ENCODE measurements at places on chromosomes 4 and X.

DNA sequence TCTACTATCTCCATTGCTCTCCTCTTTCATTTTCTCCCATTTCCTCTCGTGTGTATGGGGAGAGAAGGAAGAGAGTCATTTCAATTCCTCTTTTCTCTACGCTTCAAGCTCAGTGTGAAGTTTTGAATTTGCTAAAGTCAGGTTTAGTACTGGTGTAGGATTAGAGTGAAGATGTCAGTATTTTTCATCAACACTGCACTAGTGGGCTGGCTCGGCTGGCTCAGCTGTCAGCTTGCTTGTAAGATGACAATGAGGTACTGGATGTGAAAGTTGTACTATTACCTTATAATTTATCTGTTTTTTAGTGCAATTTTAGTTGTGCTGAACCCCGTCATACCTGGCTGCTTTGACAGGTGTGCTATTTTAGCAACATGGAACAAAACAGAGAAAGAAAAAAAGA, 2.1 kb upstream of the SH2D1A start:
- DNase-seq = no peak

DNA sequence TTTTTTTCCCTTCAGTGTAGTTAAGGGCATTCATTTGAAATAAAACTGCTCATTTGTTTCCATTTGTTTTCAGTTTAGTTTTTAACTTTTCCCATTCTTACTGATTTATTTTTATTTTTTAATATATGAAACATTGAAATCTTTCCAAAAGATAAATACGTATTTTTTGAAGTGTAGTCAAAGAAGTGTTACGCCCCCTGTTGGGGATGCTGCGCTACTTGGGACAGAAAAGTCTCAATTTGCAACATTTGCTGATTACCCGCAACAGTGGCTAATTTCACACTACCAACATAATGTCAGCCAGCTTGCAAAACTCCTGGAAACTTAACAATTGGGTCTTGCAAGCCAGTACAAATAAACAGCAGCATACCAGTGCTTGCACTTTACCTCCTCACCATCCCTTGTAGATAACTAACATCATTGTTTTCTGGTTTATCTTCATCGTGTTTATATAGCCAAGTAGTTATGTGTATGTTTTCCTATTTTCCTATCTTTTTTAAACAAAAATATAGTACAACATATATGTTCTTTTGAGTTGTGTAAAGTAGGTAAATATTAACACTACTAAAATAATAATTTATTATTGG, 158.6 kb downstream of the STPG2 start:
- DNase-seq = no peak

DNA sequence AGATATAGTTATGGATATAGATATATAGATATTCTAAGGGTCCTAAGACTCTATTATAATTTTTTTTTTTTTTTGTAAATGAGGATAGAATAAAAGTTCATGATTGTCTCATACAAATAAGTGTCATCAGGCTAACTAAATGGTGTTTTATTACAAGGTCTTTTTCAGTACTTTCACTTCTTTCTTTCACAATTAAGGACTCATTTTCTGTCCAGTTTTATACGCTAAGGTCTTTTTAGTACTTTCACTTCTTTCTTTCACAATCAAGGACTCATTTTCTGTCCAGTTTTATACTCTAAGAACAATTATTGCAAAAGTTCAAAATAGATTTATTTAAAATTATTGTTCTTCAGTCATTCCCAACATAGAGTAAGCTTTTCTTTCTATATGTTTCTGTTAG, 32.7 kb downstream of the RUFY3 start:
- no peak for DNase-seq

DNA sequence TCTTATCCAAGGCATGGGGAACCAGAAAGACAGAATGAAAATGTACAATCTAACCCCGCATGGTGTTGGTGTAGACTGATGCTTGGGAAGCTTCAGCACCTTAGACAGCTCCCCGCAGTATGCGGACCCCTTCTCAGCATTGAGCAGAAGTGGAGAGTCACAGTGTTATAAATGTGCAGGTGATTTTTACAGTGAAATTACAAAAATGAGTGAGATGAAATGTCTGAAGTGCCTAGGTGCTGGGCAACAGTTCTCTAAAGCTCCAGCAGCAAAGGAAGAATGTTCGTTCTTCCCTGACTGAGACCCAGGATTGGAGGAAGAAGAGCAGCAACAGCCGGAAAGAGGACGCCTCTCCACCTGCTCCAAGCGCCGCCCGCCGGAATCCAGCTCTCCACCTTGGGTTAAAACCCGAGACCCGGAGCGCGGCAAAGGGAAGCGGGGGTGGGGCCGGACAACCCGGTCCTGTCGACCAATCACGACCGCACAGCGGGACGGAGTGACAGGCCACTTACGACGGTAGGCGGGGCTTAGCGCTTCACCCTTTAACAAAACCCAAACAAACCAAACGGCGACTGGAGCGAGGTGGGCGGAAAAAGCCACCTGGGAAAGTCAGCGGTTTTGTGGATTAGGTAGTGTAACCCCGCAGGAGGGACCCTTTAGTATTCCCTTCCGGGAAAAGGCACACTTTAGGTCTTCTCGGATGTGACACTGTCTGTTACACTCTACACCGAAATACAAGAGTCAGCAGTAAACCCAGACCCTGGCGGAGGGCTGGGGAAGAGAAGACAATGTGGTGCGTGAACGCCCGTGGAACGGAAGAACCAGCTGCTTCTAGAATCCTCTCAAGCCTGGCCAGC, at the start of gene GLRA3:
Gene GLRA3, minus strand, starts transcription at position 403 of the 857 bp plus-strand sequence. CDS start 436 bp downstream, outside the sequence.
- DNase-seq = no peak

DNA sequence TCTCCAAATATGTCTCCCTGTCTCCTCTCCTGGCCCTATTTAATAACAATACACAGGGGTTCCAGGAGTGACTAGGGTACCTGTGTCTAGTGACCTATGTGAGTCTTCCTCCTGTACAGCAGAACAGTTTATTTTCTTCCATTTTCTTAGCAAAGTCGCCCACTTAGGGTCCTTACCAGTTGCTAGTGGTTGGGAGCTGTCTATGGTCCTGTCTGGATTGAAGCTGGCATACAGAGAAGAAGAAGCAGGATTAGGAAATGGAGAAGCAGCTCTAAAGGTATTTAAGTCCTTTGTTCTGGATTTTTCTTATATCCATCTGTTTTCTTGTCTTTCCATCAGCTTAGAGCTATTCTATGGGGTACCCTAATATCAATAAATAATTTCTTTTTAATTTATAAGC, 587.1 kb upstream of the CPEB2 start:
- DNase-seq = no peak

- no peak for DNase-seq
Measured at GRCh38 chr4:53043891-53044650, 182.0 kb downstream of the RASL11B start.

- no peak for DNase-seq
Measured at GRCh38 chrX:100710816-100711215, 21.1 kb downstream of the SYTL4 start.

- DNase-seq = no peak
Measured at GRCh38 chr4:78765432-78766006, 10.6 kb upstream of the BMP2K start.

- no peak for DNase-seq
Measured at GRCh38 chr4:36914106-36914505, 330.4 kb upstream of the NWD2 start.
